ENCODE measurements at places on chromosomes 11 and 22.

DNA sequence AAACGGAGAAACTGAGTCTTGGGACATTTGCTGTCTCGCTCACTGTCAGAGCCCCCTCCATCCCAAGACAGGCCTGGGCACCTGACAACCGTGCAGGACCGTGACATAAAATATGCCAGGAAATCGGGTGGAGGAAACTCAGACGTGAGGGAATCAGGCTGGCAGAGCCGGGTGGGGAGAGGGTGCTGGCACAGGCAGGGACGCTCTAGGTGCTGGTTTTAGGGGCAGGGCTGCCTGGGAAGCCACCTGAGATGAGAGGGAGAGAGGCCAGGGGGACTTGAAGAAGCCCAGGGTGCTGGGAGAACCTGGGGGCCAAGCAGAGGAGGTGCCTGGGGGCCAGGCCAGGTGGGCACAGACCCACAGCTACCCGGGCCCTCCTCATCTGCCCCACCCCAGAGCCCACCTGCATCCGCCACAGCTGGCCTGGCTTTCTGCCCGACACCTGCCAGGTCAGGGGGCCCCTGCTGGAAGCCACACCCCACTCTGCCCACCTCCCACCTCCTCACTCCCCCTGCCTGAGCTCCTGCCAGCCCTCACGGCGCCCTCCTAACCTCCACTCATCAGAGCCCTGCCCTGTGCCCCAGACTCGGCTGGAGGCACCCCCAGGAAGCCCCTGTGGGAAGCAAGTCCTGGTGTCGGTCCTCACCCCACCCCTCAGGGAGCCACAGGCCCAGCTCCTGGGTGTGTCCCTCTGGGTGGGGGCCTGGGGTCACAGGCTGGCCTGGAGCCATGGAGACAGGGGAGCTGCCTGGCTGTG, 27.3 kb upstream of the MUC5AC start:
- peak; percentile 93 for DNase-seq

DNA sequence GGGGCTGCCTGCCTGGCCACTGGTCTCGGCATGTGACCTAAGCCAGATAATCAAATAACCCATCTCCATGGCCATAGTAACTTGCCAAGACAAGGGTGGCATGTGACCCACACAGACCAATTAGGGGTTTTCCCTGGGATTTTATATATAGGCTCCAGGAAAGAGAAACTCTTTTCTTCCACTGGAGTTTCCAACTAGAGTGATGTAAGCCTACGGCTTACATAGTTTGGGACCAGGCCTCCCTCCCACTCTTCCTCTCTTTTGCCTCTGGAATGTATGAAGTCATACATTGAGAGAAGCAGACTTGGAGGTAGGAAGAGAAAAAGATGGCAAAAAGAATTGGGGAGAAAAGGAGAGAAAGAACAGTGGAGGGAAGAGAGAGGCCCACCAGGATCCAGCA, 84.6 kb upstream of the LDLRAD3 start:
- DNase-seq: no peak

DNA sequence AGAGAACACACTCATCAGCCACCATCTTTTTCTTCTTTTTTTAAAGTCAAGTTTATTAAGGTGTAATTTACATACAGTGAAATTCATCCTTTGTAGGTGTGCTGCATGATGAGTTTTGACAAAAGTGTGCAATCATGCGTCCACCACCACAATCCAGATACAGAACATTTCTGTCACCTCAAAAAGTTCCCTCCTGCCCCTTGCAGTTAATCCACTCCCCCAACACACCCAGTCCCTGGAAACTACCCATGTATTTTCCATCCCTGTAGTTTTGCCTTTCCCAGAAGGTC, 126.7 kb downstream of the HIPK3 start:
- no peak for DNase-seq

- DNase-seq: no peak
These were observed 41.0 kb upstream of the RASSF10 start for GRCh38 chr11:12968101-12968500.

- DNase-seq: no peak
These were observed 11.1 kb downstream of the SIPA1 start for GRCh38 chr11:65648997-65649493.

GRCh38 chr22:19880786-19881569, 26.3 kb upstream of the GNB1L start:
- DNase-seq: no peak

GRCh38 chr11:96393753-96394348, 4.0 kb downstream of the JRKL start:
- peak; percentile 36 for DNase-seq

- no peak for DNase-seq
These were observed 85.7 kb downstream of the TBC1D22A start for GRCh38 chr22:46848197-46848596.

- no peak for DNase-seq
These were observed 99.6 kb downstream of the CSNK2A3 start for GRCh38 chr11:11253497-11253896.

- DNase-seq: no peak
These were observed 35.9 kb upstream of the LYVE1 start for GRCh38 chr11:10604340-10604748.

GRCh38 chr11:72189455-72190250, 2.3 kb upstream of the FOLR1 start:
- peak; percentile 44 for DNase-seq

DNA sequence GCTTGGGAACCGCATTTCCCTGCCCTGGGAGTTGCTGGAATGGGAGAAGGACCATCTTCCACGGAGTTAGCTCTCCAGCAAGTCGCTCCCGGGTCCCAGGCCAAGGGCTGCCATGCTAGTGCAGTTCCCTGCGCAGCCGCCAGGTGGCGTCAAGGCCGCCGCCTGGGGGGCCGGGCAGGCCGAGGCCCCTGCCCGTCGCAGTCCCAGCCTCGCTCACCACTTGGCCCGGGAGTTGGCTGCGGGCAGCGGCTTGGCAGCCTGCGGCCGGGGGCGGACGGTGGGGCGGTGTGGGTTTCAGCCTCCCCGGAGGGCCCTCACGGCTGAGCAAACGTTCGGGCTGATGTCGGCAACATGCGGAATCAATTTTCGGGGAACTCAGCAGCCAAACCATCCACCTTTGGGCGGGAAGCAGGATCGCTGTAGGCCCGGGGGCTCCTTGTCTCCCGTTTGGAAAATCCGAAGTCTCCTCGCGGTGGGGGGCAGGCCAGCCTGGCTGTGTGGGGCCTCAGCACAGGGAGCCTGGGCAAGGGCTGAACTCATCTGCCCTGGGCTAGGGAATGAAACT, 415.1 kb downstream of the SOX6 start:
- DNase-seq: no peak

- no peak for DNase-seq
These were observed 9.8 kb upstream of the MPEG1 start for GRCh38 chr11:59222464-59223060.

DNA sequence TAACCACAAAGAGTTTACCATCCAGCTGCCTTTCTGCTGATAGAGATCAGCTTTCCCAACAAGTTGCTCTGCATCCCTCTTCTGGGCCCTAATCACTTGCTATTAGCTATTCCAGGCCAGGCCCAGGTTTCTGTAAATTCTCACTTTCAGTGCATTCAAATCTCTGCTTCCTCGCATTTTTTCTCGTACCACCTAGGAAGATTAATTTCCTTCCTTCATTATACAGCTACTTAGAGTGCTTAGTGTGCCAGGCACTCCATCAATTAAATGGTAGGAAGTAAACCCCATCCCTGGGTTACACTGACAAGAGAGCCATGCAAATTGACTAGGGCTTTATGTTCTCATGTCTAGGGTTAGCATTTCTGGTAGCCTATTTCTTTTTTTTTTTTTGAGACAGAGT, 9.7 kb downstream of the SIAE start:
- DNase-seq: no peak

DNA sequence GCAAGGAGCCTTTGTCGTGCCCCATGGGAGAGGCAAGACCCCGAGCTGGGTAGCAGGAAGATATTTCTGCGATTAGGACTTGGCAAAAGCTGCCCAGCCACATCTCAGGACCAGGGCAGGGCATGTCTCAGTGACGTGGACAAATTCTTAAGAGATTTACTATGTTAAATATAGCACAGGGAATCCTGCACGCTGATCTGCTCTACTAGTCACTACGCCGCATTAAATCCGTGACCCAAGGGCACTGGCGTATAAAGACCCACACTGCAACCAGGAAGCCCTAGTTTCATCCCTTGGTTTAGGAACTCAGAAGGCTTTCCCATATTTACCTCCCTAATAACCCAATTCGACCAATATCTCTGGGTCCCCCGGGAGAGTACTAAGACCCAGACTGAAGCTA, 35.1 kb downstream of the AP1B1 start:
- DNase-seq: no peak

DNA sequence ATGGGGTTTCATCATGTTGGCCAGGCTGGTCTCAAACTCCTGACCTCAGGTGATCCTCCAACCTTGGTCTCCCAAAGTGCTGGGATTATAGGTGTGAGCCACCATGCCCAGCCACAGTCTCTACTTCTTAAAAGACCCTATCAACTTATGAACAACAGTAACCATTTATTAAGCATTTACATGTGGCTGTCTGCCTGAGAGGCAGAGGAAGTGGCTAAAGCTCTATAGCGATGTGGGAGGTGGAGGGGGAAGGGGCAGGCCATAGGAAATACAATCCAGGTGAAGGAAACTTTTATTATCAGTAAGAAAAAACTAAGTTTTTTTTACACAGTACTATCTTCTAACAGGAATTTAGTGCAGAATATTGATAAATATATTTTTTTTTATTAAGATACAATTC, 87.8 kb upstream of the PHOX2A start:
- DNase-seq: no peak

GRCh38 chr22:30490399-30490798, 15.1 kb downstream of the SEC14L4 start:
- DNase-seq: no peak

GRCh38 chr22:36319595-36320497, 66.9 kb downstream of the APOL1 start:
- DNase-seq: no peak

DNA sequence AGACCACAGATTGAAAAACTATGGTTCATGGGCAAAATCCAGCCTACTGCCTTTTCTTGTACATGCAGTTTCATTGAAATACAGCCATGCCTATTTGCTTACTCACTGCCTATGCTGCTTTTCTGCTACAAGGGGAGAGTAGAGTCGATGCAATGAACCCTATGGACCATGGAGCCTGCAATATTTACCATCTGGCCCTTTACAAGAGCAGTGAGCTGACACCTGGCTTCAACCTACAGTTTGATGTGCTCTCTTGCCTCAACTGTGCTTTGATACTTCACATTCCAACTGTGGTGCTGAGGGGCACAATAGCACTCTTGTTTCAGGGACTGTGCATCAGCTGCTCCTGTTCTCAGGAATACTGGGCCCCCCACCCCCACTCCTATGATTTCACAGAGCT, 239.5 kb upstream of the SORL1-AS1 start:
- DNase-seq: no peak

GRCh38 chr11:14318581-14318981, 40.4 kb downstream of the RRAS2 start:
- no peak for DNase-seq

GRCh38 chr11:35352077-35352888, 67.1 kb downstream of the SLC1A2 start:
- no peak for DNase-seq

DNA sequence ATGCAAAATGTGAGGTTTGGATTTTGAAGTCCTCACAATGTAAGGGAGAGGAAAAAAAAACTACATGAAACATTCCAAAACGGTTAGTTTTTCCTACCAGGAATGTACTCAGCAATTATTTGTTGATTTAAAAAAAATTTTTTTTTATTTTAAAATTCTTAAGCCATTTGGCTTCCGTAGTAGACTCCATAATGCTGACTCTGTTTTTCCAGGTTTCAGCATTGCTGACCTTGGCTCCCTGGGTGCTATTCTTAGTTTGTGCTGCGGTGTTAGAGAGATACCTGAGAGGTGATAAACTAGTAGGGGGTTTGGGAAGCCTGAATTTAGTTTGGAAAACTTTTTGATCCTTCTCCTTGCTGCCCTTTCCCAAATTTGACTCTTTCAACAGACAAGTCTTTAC, 10.6 kb downstream of the STT3A start:
- no peak for DNase-seq

DNA sequence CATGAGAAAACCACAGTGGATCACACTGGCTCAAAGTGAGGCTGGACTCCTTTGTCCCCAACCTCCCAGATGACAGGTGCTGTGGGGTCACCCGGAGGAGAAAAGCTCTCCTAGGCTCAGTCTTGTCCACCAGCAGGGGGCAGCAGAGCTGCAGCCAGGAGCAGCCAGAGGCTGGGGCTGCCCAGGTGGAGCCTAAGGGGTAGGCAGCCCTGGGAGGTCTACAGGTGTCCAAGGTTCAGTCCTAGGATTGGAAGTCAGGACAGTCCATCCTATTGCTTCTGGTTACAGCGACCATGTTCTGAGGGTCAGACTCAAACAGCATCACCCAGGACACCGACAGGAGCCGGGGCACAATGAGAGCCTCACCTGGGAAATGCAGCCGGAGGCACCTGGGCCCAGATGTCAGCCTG, 77.6 kb upstream of the IGLL5 start:
- DNase-seq: peak; percentile 42

DNA sequence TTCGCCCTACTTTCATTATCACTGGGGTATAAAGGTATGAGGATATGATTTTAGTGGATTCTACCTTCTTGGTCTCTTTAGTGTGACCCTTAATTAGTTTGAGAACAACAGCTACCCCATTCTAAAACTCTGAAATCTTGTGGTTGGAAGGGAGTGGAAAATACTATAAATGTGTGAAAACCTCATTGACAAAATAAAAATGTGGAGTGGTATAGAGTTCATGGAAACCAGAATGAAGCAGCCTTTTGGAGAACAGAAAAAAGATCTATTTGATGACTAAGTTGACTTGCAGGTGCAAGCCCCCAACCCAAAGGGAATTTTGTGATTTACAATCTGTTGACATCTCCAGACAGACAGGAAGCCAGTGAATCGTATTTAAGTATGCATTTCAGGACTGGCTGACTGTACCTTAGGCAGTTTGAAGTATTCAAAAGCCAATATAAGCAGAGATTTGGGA, 75.8 kb downstream of the GAS2 start:
- DNase-seq: no peak

GRCh38 chr11:30921811-30922210, 335.7 kb upstream of the MPPED2 start:
- DNase-seq: no peak

DNA sequence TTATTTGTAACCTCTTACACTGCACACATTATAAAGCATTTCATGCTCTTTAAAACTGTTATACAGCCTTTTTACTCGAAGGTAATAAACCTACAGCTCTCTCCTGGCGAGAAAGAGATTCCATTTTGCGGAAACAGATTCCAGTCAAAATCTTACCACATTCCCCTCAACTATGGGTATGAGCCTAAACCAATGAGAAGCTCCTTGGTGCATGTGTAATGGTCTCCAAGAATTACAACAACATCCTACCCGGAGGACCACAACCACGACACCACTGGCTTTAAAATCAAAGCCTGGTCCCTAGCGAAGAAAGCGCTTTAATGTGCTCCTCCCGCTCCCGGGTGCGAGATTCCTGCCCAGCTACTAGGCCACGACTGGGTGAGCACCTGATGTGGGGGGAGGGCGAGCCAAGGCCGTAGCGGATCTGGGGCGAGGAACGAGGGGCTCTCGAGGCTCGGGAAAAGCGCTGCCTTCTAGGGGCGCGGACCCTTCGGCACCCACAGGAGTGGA, 821 bp downstream of the CELF1 start:
- no peak for DNase-seq

GRCh38 chr11:69721745-69722144, 17.9 kb upstream of the FGF19 start:
- no peak for DNase-seq

- no peak for DNase-seq
These were observed 29.6 kb downstream of the GALNT18 start for GRCh38 chr11:11592146-11592684.
